ENCODE measurements at places on chromosomes 5 and 9.

DNA sequence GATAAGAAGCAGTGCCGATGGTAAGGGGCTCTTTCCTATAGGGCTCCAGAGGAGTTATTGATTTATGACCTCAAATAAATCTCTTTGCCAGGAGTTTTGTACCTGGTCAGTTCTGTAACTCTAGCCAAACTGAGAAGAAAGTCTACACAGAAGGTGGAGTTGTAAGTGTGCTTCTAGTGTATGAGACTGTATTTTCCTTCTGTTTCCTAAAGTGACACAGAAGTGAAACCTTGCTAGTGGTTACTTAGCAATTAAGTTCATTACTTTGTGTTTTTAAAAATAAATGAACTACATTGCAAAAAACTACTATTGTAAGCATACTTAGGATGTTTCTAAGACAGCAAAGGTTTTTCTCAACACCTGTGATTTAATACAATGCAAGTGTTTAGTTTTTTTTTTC, 48.7 kb upstream of the ACTBL2 start:
- no peak for DNase-seq

DNA sequence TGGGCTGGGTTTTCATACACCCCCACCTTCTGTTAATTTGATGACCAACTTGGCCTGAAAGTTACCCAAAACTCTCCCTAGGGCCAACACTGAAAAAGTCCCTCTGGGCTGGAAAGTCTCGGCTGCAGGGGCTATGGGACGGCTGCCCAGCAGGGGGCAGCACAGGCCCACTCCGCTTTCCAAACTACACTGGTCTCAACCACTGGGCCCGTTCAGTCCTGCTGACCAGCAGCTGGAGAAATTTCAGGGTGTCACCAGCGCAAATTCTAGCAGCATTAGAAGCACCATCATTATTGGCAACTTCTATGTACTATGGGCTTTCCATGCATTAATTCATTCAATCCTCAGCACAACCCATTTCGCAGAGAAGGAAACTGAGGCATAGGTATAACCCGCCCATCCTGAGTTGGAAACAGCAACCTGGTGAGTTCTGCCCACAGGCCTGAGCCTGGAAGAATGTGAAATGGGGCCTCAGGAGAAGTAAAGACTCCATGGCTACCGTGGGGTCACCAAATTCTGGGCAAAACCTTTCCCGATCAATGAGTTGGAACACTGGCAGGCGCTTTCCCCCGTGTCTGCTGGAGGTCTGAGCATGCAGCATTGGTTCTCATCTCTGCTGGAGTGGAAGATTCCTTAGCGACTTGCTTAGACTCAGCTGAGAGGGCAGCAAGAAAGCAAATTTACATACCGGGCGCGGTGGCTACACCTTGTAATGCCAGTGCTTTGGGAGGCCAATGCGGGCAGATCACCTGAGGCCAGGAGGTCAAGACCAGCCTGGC, 9.7 kb downstream of the ORM2 start:
- DNase-seq, result no peak

DNA sequence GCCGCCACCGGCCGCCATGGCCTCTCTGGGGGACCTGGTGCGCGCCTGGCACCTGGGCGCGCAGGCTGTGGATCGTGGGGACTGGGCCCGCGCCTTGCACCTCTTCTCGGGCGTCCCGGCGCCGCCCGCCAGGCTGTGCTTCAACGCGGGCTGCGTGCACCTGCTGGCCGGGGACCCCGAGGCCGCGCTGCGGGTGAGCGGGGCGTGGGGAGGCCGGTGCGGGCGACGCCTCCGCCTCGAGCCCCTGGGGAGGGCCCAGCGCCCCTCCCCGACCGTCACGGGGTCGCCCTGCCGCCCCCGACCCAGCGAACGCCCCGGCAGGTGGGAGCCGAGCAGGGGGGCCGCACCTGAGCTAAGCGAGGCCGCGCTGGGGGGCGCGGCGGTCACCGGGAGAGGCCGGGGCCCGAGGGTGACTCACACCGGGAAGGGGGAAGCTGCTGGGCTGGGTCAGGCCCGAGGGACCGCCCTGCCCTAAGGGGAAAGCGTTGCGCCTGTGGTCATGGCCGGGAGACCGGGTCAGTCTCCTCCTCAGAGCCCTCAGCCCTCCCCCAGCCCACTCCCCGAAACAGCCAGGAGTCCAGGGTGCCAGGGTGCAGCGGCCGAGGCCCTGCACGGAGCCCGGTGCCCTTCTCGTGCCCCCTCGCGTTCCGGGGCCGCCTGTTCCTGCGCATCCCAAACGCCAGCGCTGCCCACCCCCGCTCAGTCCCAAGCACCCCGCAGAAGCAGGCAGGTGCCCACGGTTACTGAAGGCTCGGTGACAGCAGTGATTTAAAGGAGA, 510 bp downstream of the NOXA1 start:
- no peak for DNase-seq

- no peak for DNase-seq
These were observed 78.5 kb upstream of the LRRTM2 start for GRCh38 chr5:138953387-138954256.

DNA sequence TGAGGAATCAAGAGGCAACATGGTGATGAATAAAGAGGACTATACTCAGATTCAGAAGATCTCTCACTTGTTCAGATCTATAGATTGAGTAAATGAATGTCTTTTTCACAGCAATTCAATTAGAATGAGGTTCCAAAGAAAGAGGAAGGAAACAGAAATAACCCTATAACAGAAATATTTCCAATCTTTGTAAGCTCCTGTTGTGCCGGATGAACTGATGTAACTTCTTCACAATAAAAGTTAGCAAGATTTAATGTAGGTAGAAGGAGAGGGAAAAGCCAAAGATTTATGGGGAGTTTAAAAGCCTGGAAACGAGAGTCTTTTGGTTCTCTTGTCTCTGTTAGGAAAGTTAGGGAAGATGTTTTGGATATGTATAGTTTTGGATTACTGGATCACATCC, 92.1 kb downstream of the PBX3 start:
- DNase-seq, result no peak

DNA sequence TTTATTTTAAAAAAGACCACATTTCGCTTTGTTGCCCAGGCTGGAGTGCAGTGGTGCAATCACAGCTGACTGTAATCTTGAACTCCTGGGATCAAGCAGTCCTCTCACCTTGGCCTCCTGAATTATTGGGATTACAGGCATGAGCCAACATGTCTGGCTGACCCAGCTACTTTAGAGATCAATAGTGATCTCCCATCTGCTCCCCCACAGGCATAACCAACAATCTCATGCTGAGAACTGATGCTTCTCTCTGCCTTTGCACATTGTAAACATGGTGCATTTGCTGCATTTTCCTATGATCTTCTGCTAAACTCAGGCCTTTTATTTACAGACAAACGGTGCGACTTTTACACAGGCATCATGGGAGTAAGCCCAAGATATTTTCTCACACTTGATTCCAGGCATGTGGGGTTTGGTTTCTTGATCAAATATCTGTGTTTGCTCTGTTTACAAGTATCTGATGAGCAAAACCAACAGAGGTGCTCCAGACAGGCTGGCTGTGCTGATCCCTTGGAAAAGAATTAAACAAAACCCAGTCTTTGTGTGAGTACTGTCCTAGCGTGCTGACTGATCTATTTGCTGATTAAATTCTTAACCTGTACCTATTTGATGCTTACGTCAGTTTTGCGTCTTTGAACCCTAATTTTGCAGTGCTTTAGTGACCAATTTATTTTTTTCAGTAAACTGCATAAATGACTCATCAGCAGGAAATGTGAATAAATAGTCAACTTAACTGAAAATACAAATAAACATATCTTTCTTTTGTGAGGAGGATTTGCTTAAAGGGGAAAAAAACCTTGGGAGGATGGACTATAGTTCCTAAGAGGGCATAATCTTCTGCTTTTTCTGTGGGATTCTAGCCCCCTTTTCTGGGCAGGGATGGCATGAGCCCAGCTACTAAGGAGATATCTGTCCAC, 191.7 kb upstream of the NR3C1 start:
- DNase-seq, result no peak

DNA sequence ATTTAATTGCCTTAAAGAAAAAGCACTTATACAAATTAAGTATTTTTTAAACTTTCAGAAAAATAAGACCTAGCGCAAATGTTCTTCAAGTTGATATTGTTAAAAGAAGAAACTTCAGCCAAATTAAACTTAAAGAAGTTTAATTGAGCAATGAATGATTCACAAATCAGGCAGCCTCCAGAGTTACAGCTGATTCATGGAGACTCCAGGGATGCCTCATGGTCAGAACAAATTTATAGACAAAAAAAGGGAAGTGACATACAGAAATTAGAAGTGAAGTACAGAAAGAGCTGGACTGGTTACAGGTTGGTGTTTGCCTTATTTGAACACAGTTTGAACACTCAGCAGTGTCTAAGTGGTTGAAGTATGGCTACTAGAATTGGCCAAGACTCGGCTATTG, 60.3 kb downstream of the CDKN2A start:
- no peak for DNase-seq

GRCh38 chr5:174259696-174260420, 214.4 kb downstream of the NSG2 start:
- no peak for DNase-seq

DNA sequence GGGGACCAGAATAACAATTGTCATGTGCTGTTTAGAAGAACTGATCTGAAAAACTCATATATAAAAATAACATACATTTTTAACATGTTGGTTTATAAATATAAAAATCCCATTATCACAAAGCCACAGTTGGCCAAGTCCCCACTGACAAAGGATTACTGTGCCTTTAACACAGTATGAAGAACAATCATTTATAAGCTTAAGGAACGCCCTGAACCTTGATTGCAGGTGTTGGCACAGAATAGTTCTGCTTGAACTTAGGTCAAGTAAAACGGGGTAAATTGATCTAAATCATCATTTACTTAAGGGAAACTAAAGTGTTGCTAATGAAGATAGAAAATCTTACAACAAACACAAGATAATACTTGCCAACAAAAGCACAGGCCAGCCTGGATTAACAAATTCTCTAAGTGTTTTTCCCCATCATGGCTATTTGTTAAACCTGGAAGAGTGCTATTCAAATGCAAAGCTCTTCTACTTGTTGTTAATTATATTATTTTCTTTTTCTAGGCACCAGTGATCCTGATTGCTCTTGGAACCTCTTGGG, 46.1 kb downstream of the ASTN2 start:
- DNase-seq, result no peak

DNA sequence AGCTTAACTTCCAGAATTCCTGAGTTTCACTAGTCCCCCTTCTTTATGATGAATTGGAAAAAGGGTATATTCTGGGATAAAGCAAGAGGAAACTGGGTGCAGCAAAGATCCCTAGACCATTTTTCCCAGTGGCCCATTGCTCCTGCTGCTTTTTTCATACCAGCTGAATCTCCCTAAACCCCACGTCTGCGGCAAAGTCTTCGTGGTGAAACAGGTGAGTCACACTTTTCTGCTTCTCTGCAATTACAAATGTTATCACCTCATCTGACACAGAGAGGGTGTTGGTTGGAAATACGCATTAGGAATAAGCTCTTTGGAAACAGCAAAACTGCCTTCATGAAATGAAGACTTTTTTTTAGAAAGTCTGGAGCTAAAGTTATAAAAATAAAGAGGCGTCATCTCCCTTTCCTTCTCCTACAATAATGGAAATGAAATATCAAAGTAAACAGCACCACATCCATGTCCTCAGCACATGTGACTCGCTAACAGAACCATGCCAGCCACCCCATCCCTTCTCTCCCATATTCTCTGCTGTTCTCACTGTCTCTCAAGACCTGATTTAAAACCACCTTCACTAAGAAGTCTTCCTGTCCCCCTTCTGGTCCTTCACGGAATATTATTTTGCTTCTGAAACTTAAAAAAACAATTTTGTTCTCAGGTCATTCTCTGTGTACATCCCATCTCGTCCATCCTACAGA, 39.5 kb upstream of the GLRX start:
- DNase-seq, result no peak

DNA sequence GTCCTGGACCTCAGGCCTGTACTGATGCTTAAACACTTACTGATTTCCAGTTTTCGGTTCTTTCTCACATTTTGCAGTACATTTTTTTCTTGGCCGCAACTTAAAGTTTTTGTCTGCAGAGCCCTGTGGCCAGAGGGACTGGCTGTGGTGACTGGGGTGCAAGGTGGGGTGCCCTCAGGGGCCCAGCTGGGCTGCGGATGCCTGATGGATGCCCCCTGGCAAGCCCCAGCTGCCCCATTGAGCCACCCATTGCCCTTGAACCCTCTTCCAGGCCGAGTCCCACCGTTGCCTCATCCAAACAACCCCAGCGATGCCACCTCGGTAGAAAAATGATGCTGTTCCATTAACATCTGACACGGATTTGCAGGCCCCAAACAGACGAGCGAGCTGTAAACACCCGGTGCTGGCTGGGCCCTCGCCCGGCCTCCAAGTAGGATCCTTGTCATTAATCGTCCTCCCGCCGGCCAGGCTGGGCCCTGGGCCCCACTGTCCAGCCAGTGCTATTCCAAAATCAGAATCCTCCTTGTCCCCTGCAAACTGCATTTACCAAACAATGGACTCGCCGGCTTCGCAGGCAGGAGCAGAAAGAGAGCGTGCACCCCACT, 107.9 kb downstream of the PHF2 start:
- DNase-seq, result no peak

DNA sequence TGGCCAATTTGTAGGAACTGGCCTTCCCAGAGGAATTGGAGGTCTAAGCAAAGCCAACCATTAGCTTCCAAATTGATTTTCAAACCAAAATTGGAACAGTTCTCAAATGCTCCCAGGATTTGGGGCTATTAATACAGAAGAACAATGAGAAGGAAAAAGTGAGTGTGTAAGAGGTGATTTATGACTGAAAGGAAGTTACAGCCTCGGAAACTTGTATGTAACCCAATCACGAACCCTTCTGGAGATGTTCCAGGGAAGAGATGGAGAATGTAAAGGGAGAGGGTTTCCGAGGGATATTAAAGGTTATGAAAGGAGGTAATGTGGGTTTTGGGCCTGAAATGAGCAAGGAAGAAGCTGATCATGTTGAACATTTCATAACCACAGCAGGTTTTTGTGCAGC, 93.2 kb upstream of the CXCL14 start:
- DNase-seq, result no peak

DNA sequence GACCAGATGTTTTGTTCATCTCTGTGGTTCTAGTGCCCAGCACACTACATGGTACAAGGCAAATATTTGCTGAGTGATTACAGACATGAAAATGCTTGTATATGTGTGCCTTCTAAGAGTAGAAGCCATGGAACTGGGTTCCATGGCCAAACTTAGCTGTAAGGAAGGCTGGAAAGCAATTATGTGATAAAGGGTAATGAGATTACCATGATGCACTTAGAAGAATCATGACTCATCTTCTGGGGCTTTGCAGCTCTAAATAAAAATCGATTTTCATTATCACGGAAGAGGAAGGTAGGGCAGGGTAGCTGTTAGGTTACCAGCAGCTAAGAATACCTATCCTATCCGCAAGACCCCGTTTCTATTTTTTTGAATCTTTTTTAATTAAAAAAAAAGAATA, 28.0 kb downstream of the RFK start:
- DNase-seq, result no peak

DNA sequence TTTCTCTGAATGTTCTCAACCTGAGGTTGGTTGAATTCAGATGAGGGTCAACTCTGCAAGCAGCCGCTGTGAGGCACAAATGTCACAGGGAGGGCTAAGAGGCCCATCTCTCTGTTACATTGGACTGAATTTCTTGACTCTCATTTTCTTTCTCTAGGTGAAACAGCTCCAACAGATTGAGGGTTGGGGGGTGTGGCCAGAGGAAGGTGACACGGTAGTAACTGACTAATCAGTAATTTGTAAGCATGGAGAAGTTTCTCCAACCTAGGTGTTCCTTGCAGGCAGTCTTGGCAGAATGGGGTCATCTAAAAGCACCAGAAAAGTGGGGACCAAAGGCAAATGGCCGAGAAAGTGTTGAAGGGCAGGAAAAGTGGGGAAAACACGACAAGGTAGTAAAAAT, 16.8 kb downstream of the CCT5 start:
- DNase-seq, result no peak

All from right renal pelvis (tissue), 4 donors.